ENCODE measurements at places on chromosomes 6 and 20. TPM values are rescaled to one million over a fixed set of nuclear protein-coding genes. Genes with fewer than 3 reads are reported as not detected.

Gene TMEM200A
- total RNA-seq: 0.29 TPM

Gene NINL
- total RNA-seq: 0.63 TPM

- no peaks in the 10 kb centered on the region for H3K4me1 ChIP-seq
- no peaks in the 10 kb centered on the region for H3K36me3 ChIP-seq
- no peak overlapping the region for H3K4me3 ChIP-seq
- H3K27me3 ChIP-seq: no peaks in the 10 kb centered on the region
- no peak for DNase-seq
Observed at GRCh38 chr6:38233161-38233791, 406.5 kb downstream of the BTBD9 start.

Gene GLP1R
- total RNA-seq: not detected

DNA sequence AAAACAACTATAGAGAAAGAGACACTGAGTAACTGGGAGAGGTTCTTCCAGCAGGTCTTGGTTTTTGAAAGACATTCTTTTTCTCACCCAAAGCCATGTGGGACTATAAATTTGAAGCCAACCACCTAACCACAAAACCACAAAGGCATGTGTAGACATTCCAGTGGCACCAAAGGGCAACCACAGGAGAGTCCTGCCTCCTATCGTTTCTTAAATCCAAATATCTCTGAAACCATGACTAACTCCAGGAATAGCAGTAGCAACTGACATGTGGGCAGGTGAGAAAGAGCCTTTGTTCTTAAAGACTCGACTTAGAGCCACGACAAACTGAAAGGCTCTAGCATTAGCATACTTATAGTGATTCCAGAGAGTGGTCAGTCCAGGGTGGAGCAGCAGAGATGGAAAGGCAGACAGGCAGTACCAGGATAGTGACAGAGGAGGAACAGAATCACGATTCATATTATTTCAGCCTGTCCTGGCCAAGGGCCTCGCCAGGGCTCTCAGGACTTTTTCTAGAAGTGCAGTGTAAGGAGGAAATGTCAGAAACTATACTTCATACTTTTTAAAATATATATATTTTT is 9.4 kb upstream of the COL9A1 start:
- H3K4me1 ChIP-seq: no peaks in the 10 kb centered on the region
- H3K27ac ChIP-seq: no peak overlapping the region
- H3K27me3 ChIP-seq: no peaks in the 10 kb centered on the region
- no peak for DNase-seq

DNA sequence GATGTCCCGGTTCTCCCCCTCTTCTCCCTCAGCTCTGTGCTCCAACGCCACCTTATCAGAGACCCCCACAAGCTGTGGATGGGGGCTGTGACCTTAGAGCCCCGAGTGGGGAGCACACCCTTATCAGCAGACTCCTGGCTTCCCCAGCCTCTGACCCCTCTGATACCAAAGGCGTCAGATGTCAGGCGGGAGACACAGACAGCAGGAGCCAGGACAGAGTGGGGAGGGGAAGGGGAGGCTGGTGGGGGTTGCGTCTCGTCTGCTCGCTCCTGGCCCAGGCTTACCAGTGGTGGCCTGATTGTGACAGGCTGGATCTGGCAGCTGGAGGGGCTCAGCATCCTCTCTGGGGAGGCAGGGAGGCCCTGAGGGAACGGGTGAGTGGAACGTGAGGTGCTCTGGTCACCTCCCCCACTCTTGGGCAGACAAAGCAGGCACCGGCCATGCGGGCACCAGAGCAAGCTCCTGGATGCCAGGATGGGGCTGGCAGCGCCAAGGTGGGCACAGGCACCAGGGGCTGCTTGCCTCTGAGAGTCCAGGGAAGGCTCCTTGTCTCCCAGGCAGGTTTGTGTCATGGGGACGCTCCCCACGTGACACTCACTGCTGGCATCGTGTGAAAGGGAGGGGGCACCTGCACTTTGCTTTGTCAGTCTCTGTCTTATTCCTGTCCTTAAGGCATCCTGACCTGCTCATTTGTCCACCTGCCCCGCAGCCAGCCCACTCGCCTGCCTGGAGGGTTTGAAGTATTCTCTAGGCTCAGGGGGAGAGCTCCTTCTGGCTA is 27.8 kb upstream of the GATA5 start:
- H3K36me3 ChIP-seq: no peaks in the 10 kb centered on the region
- H3K27ac ChIP-seq: no peak overlapping the region
- H3K4me1 ChIP-seq: peaks cover 28% of the 10 kb centered on the region
- H3K27me3 ChIP-seq: no peaks in the 10 kb centered on the region

DNA sequence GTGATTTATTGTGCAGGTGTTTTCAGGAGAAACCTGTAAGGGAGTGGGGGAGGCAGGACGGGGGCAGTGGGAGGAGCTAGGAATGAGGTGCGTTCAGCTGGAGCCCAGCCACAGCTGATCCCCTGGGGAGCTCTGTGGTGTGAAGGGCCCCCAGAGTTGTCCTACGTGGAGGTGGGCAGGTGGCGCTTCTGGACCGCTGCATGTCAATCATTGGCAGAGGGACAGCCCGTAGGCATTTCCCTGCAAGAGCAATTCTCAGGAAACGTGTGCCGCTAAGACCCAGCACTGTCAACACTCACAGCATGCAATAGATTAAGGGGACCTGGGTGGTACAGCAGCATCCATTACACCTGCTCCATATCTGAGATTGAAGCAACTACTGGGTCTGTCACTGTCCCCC is 88.0 kb downstream of the PRND start:
- no peak for DNase-seq
- no peak overlapping the region for H3K4me3 ChIP-seq
- H3K4me1 ChIP-seq: no peaks in the 10 kb centered on the region
- no peaks in the 10 kb centered on the region for H3K36me3 ChIP-seq
- H3K27me3 ChIP-seq: no peaks in the 10 kb centered on the region

GRCh38 chr20:36097337-36098151 is 57.0 kb upstream of the EPB41L1 start:
- no peak overlapping the region for H3K4me3 ChIP-seq
- H3K4me1 ChIP-seq: peaks cover 5% of the 10 kb centered on the region
- peak overlapping the region; percentile 26 for H3K27ac ChIP-seq

DNA sequence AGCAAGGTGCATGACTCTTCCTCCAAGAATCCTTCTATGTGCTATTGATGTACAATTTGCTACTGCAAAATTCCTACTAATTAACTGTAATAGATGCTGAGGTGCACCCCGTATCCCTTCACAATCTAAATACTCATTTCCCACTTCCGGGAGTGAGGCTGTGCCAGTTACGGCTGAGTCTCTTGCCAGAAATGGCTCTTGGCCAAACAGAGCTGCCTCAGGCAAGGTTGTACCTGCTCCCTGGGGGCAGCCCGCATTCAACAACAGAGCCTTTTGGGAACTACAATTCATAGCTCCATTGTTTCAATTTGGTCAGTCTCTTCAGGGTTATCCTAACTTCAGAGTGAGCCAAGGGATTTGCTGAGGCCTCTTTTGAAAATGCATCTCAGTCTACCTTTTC is 789.8 kb upstream of the MAP3K7 start:
- no peaks in the 10 kb centered on the region for H3K4me1 ChIP-seq
- DNase-seq: no peak
- no peak overlapping the region for H3K4me3 ChIP-seq
- no peaks in the 10 kb centered on the region for H3K27me3 ChIP-seq

DNA sequence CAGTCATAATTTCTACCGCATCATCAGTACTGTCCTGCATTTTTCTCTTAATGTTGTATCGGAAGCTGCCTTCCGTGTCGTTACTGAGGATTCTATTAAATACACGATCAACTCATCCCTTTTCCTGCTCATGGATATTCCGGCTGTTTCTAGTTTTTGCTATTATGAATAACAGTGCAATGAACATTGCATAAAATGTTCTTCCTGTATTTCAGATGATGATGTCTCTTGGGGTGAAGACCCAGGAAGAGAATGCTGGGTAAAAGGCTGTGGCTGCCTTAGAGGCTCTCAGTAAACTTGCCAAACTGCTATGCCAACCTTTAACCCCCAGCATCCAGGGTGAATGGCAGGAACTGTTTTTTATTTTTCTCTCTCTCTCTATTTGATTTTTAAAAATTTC is 24.1 kb upstream of the EPB41L1 start:
- H3K27ac ChIP-seq: no peak overlapping the region
- no peaks in the 10 kb centered on the region for H3K4me1 ChIP-seq
- H3K27me3 ChIP-seq: no peaks in the 10 kb centered on the region
- no peaks in the 10 kb centered on the region for H3K36me3 ChIP-seq
- H3K4me3 ChIP-seq: no peak overlapping the region
- DNase-seq: no peak

Gene ESR1
- total RNA-seq: 1.1 TPM

Gene SMOC2
- 34.4 TPM for total RNA-seq

- no peak overlapping the region for H3K4me3 ChIP-seq
- no peak overlapping the region for H3K27ac ChIP-seq
- peaks cover 5% of the 10 kb centered on the region for H3K4me1 ChIP-seq
- no peaks in the 10 kb centered on the region for H3K27me3 ChIP-seq
- DNase-seq: no peak
Observed at GRCh38 chr6:69841862-69842261, 24.5 kb upstream of the COL19A1 start.

Gene SLC13A3
- total RNA-seq: 0.20 TPM

Gene RNF217
- total RNA-seq: 15.5 TPM

- no peaks in the 10 kb centered on the region for H3K36me3 ChIP-seq
- H3K27me3 ChIP-seq: no peaks in the 10 kb centered on the region
- no peak for DNase-seq
- H3K4me3 ChIP-seq: no peak overlapping the region
- peaks cover 23% of the 10 kb centered on the region for H3K4me1 ChIP-seq
Observed at GRCh38 chr20:63518351-63518861, 2.2 kb upstream of the PPDPF start.

DNA sequence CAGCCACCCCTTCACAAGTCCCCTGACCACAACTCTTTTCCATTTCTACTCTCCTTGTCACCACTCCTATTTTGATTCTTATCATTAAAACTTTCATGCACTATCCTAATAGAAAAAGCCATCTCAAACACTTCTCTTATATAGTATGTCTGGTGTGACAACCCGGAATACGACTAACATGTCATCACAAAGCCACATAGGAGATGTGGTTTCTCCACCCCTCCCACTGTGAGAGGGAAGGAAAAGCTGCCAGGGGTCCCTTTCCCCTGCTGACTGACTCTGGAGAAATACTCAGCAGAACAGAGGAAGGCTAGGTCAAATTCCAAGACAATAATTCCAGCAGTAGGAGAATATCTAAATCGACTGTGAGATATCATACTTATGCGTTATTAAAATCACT is 193.0 kb upstream of the KCNK16 start:
- no peak overlapping the region for H3K4me3 ChIP-seq
- H3K4me1 ChIP-seq: no peaks in the 10 kb centered on the region
- H3K36me3 ChIP-seq: no peaks in the 10 kb centered on the region
- no peaks in the 10 kb centered on the region for H3K27me3 ChIP-seq
- no peak for DNase-seq
- H3K27ac ChIP-seq: no peak overlapping the region

GRCh38 chr20:35661053-35661452 is 3.6 kb downstream of the CPNE1 start:
- H3K36me3 ChIP-seq: no peaks in the 10 kb centered on the region
- no peak overlapping the region for H3K4me3 ChIP-seq
- DNase-seq: no peak
- no peaks in the 10 kb centered on the region for H3K27me3 ChIP-seq

GRCh38 chr6:122839906-122840305 is 50.8 kb downstream of the SMPDL3A start:
- H3K4me3 ChIP-seq: no peak overlapping the region
- H3K36me3 ChIP-seq: no peaks in the 10 kb centered on the region
- no peaks in the 10 kb centered on the region for H3K4me1 ChIP-seq
- H3K27ac ChIP-seq: no peak overlapping the region

DNA sequence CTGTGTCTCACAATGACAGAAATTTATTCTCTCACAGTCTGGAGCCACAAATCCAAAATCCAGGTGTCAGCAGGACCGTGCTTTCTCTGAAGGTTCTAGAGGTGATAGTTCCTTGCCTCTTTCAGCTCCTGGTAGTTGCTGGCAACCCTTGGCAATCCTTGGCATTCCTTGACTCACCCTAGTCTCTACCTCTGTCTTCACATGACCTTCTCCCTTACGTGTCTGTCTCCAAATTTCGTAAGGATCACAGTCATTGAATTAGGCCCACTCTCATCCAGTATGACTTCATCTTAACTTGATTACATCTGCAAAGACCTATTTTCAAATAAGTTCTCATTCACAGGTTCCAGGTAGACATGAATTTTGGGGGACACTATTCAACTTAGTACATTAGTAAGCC is 143.1 kb downstream of the CEP57L1 start:
- peaks cover 33% of the 10 kb centered on the region for H3K4me1 ChIP-seq
- no peaks in the 10 kb centered on the region for H3K27me3 ChIP-seq
- H3K36me3 ChIP-seq: no peaks in the 10 kb centered on the region
- no peak for DNase-seq

DNA sequence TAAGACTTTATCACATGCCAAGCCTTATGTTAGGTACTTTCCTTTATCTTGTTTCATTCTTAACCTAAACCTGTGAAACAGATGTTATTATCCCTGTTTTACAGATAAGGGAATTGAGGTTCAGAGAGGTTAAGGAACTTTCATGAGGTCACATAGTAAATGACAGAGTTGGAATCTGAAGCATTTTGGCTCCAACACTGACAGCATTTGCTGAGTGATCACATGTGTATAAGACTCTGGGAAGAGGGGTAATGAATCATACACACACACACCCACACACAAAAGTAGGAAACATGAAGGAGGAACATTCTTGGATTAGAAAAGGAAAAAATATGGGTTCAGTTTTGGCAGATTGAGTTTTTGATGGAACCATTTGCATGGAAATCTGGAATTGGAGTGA is 212.5 kb downstream of the GJA1 start:
- no peaks in the 10 kb centered on the region for H3K27me3 ChIP-seq
- no peaks in the 10 kb centered on the region for H3K4me1 ChIP-seq
- no peak overlapping the region for H3K27ac ChIP-seq
- no peak overlapping the region for H3K4me3 ChIP-seq
- no peaks in the 10 kb centered on the region for H3K36me3 ChIP-seq

Gene AIG1
- total RNA-seq: 10.3 TPM

DNA sequence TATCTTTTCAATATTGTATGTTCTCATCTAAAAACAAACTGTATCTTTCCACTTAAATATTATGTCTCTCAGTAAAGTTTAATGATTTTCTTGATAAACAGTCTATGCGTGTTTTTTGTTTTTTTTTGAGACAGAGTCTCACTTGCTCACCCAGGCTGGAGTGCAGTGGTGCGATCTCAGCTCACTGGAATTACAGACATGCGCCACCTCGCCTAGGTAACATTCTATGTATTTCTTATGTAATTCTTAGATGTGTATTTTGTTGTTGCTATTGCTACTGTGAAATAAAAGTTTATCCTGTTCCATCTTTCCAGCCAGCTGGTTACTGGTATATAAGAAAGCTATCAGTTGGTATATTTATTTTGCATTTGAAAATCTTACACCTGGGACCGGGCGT is 29.4 kb downstream of the ABHD12 start:
- H3K27me3 ChIP-seq: no peaks in the 10 kb centered on the region
- no peaks in the 10 kb centered on the region for H3K36me3 ChIP-seq
